ENCODE measurements at places on chromosomes 1 and 21. TPM values are rescaled to one million over a fixed set of nuclear protein-coding genes. Genes with fewer than 3 reads are reported as not detected.

- DNase-seq = no peak
- peaks cover 2% of the 10 kb centered on the region for H3K27me3 ChIP-seq
- no peak overlapping the region for H3K27ac ChIP-seq
These were observed 13.3 kb downstream of the FCRL1 start for GRCh38 chr1:157806431-157807149.

DNA sequence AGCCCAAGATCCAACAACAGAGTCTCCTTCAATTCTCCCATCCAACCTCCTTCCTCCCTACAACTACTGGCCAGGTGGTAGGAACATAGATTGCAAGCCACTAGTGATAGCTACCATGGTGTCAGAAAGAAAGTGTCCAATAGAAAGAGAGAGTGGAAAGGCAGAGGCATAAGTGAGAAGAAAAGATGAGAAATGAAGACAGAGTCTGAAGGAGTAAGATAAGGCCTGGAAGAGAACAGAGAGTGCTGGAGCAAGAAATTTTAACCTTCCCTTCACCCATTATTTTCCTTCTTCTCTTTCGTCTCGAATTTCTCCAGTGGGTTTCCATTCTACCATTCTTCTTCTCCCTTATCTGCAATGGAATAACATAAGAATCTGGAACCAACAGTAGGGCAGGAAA, 57.9 kb downstream of the CDC42BPA start:
- DNase-seq = no peak
- no peak overlapping the region for H3K27ac ChIP-seq
- H3K4me1 ChIP-seq = no peaks in the 10 kb centered on the region
- peaks cover 4% of the 10 kb centered on the region for H3K27me3 ChIP-seq
- H3K36me3 ChIP-seq = no peaks in the 10 kb centered on the region

DNA sequence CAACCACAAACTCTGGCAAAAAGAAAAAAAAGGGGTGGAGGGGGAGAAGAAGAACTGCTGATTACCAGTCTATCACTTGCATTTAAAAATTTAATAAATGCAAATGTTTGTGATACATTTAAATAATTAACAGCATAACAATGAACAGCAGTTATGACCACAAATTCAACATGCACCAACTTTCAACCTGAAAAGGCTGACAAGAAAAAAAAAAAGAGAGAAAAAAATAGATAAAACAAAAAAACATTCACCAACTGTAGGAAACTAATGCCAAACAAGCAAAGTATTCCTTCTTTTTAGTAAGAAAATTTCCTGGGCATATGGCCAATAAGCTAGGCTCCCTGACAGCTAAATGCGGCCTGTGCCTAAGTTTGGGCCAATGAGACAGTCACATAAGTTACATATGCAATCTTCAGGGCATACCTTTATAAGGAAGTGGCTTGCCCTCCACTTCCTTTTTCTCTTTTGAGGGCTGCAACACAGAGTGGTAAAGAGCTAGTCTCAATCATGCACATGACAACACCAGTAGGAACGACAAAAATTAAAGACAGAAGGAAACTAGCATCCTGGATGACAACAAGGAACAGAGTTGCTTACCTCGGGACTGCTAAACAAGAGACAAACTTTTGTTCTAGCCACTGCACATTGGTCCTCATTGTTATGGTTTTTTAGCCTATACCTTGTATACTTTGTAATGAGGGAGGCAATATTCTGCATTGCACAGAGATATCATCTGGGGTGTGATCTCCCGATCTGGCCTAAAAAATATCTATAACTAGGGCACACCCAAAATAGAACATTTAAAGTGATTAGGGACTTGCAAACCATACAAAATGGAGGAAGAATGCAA, 24.2 kb upstream of the PHTF1 start:
- H3K27me3 ChIP-seq = no peaks in the 10 kb centered on the region
- DNase-seq = peak; percentile 76
- H3K4me1 ChIP-seq = peaks cover 23% of the 10 kb centered on the region
- H3K36me3 ChIP-seq = peaks cover 28% of the 10 kb centered on the region

DNA sequence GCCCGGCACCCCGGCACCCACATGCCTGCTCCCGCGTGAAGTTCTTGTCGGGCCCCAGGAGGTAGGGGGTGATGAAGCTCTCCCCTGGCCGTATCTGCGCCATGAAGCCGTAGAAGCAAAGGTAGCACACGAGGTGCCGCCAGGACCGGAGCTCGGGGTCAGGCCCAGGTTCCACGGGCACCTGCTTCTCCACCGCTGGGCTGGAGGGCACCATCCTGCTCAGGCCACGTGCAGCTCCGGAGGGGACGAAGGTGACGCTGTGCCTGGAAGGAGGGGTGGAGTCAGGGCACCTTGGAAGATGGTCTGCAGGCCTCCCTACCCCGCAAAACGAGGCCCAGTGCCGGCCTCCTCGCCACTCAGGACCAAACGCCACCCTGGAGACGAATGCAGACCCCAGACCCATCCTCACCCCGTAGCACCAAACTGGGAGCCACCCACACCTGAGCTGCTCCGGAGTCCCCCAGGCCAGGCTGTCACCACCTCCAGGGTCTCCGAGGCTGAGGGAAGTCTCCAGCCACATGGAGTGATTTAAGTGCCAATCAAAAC, 4.4 kb downstream of the SLC19A1 start:
- no peaks in the 10 kb centered on the region for H3K27me3 ChIP-seq
- peaks cover 31% of the 10 kb centered on the region for H3K4me1 ChIP-seq
- no peak for DNase-seq
- H3K36me3 ChIP-seq = peaks cover 23% of the 10 kb centered on the region
- no peak overlapping the region for H3K4me3 ChIP-seq

DNA sequence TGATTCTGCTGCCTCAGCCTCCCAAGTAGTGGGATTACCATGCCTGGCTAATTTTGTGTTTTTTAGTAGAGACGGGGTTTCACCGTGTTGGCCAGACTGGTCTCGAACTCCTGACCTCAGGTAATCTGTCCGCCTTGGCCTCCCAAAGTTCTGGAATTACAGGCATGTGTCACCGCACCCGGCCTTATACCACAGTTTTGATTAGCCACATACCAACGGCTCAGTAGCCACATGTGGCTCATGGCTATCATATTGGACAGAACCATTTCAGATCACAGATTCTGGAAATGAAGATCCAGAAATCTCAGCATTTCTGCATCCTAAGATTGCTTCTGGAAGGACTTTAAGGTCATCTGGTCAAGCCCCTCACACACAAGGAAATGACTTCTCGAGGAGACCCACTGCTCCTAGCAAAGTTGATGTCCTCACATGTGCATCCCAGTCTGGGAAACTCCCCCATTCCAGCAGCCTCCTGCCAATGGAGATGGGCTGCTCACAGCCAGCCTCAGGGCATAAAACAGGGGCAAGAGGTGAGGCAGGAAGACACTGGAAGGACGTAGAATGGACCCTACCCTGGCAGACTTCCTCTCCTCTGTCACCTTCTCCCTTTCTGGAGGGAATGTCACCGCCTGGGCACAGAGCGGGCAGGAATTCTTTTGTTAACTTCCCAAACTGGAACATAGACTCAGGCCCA, 17.5 kb upstream of the CITED4 start:
- peaks cover 17% of the 10 kb centered on the region for H3K36me3 ChIP-seq
- H3K4me3 ChIP-seq = no peak overlapping the region
- peaks cover 33% of the 10 kb centered on the region for H3K4me1 ChIP-seq
- no peak overlapping the region for H3K27ac ChIP-seq
- peaks cover 16% of the 10 kb centered on the region for H3K27me3 ChIP-seq

GRCh38 chr1:116991171-116991845, 10.3 kb upstream of the CD101 start:
- H3K4me3 ChIP-seq = no peak overlapping the region
- no peak for DNase-seq
- peaks cover 34% of the 10 kb centered on the region for H3K4me1 ChIP-seq

The RIPPLY3 gene
- not detected for total RNA-seq

DNA sequence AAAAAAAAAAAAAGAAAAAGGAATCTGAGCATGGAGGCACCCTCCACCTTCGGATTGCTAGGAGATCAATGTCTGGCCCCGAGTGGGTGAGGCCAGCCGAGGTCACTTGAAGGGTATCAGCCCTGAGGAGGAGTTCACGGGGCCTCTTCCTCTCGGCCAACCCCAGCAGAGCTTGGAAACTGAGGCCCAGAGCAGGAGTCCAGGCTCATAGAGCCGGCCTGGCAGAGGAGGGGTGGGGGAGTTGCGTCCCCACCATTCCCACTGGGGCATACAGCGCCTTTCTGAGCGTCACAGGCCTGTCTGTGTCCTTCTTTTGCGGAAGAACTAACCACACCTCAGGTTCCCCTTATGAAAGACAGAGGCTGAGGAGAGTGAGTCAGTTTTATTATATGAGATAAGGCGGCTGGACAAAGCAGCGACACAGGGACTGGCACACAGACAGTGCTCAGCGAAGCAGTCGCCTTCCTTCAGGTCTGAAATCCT, 17.1 kb upstream of the EPHA2 start:
- H3K27me3 ChIP-seq = peaks cover 23% of the 10 kb centered on the region
- H3K4me1 ChIP-seq = peaks cover 13% of the 10 kb centered on the region
- no peak overlapping the region for H3K27ac ChIP-seq

DNA sequence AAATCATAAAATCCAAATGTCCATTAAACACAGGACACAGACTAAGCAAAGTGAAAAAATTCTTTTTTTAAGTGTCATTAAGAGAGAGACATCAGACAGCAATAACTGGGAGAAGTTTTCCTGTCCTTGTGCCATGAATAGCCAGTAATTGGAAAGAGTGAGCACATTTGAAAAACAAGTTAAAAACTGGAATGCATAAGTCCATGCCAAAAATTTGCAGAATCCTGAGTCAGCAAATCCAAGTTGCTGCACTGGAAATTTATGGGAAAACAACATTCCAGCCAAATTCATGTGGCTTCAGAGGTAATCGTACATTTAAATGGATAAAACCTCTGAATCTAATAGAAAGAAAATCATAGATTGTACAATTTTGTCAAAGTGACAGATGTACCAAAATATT, 291.4 kb downstream of the LRRC40 start:
- H3K27me3 ChIP-seq = no peaks in the 10 kb centered on the region
- no peak overlapping the region for H3K27ac ChIP-seq
- DNase-seq = no peak
- no peaks in the 10 kb centered on the region for H3K4me1 ChIP-seq
- no peak overlapping the region for H3K4me3 ChIP-seq
- no peaks in the 10 kb centered on the region for H3K36me3 ChIP-seq

DNA sequence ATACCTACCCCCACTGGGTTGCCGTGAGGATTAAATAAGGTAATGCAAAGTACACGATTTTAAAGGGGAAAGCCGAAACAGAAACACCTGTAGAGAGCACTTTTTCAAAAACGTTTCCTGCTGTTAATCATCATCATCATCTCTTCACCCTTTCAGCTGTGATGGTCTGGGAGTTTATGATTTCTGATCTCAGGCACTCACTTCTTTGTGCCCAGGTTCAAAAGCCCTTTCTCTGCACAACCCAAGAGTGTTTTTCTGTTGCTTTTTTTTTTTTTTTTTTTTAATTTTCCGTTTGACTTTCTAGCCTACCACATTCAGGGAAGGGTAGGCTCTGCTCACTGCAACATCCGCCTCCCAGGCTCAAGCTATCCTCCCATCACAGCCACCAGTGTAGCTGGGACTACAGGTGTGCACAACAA, 936 bp upstream of the UBXN11 start:
- H3K4me3 ChIP-seq = peak overlapping the region; percentile 99
- peaks cover 43% of the 10 kb centered on the region for H3K4me1 ChIP-seq
- H3K27me3 ChIP-seq = no peaks in the 10 kb centered on the region
- peaks cover 5% of the 10 kb centered on the region for H3K36me3 ChIP-seq
- peak; percentile 38 for DNase-seq

GRCh38 chr1:67105508-67105907, 29.3 kb downstream of the C1orf141 start:
- peaks cover 2% of the 10 kb centered on the region for H3K27me3 ChIP-seq
- no peak overlapping the region for H3K4me3 ChIP-seq
- no peaks in the 10 kb centered on the region for H3K4me1 ChIP-seq

The ANKRD35 gene
- 1.1 TPM for total RNA-seq

Data from activated CD8-positive, alpha-beta T cell treated with anti-CD3 and anti-CD28 coated beads, Interleukin-2, amount 10 ng/mL, durations not matched to agents 7 days and 5 days (primary cell).